ENCODE measurements at places on chromosomes 3 and 15.

- no peak for DNase-seq
These were observed 104.4 kb downstream of the FMN1 start for GRCh38 chr15:33089878-33090757.

DNA sequence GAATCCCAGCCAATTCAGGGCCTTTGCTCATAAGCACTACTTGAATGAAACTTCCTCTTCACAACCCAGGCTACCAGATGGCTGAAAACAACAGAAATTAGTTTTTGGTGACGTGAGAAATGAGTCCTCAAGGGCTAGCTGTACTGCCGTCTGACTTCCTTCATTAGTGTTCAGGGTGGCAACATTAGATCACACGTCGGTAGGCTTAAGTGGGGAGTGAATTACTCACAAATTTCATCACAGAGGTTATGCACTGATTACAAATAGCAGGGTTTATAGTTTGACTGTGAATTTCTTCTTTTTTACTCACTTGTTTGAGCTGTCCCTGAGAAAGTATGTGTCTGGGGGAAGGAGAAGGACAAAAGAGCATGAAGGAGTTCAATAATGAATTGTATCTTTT is 397.2 kb downstream of the GAP43 start:
- no peak for DNase-seq

DNA sequence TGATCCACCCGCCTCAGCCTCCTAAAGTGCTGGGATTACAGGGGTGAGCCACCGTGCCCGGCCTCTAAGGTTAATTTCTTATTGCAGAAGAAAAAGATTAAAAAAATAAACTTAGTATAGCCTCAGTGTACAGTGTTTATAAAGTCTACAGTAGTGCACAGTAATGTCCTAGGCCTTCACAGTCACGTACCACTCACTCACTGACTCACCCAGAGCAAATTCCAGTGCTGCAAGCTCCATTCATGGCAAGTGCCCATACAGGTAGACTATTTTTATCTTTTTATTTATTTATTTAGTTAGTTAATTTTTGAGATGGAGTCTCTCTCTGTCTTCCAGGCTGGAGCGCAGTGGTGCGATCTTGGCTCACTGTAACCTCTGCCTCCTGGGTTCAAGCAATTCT is 3.2 kb upstream of the FLNB start:
- DNase-seq, result no peak

DNA sequence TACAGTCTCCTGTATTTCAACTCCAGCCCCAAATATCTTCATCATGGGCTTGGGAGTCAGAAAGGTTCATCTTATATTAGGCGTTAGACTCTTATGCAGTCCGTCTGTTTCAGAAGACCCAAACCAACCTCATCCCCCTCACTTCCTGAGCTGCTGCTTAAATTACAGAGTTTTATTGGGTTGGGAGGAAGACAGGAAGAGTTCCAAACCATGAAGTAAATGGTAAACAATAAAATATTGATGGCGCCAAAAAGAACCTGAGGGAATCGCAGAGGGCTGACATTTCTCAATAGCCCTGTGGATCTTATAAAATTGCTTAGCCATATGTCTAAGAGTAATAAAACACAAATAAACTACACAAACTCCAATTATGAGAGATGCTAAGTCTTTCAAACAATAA is 116.9 kb upstream of the C3orf80 start:
- DNase-seq, result no peak

DNA sequence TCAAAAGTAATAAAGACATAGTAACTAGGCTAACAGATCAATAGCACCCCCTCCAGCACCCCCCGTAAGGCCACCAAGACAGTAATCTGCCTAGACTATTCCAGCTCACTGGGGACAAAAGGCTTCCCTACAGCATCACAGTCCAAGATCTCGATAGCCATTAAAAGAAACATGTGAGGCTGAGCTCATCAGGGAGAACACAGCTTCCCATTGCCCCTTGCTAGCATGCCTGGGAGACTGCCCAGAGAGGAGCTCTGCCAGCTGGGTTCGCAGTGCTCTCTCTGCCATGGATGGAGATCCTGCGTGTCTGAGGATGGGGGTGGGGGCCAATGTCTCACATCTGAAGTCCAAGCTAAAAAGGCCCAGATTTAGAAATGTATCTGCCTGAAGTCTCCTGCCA is 17.8 kb downstream of the LRIG1 start:
- DNase-seq, result peak; percentile 93

- no peak for DNase-seq
These were observed 189.3 kb downstream of the SV2B start for GRCh38 chr15:91289324-91289723.

- no peak for DNase-seq
These were observed 63.8 kb downstream of the GJD2 start for GRCh38 chr15:34691034-34691433.

DNA sequence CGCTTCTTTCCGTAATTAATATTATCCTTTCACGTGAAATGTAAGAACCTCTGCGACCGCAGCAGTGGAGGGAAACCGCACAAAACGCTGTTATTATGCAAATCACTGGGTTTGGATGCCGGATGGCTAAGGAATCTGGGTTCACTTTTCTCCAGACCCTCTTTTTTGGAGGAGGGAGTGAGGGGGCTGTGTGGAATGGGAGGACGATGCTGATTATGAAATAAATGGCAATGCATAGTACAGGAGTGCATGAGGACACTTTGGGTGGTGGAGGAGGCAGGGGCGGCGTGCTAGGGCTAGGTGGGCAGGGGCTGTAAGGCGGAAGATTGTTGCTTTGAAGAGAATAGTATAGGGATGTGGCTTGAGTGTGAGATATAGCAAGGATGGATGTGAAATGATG is 1.8 kb downstream of the CADM2 start:
- DNase-seq, result no peak

DNA sequence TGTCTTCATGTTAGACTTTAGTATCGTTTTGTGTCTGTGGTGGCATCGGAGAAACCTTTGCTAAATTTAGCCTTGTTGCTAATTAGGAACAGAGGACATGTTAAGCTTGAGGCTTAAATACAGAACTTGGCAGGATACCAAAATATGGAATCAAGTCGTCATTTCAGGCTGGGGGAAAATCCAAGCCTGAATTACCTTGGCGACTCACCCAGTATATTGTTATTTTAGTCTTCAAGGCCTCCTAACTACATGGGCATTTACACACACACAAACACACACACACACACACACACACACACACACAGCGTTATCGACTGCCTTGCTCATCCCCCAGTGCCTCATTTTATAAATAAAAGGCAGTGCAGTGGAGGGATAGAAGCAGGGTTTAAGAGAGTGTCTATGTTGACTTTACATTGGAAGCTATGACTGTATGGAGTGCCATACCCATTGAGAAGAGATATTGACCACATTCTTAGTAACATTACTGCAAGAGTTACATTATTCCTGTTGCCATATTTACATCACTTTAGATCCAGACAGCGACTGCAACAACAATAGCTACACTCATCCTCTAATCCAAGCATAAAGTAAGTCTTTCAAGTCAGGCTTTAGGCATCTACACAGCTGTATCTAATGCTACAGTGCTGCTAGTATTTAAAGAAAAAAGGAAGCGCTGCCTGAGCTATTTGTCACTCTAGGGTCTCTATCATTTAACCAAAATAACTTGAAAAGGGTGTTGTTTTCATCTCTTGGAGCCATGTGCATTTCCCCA is 210.8 kb upstream of the SEMA6D start:
- no peak for DNase-seq

DNA sequence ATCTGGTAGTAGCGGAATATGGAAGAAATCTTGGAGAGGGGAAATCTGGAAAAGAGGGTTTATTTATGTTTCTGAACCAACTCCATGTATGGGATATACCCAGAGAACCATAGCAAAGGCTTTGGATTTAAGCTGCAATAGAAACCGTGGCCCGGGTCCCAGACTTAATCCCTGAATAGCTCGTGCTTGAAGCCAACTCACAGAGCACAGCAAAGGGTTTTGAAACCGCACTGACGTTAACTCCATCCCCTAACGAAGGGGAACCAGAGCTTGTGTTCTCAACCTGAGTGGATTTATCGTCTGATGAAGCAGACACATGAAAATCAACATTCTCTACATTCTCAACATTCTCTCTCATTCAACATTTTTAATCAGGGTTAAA is 154.6 kb downstream of the APBA2 start:
- DNase-seq, result no peak

- no peak for DNase-seq
These were observed 33.3 kb upstream of the FGD5 start for GRCh38 chr3:14785207-14786155.

GRCh38 chr15:39511000-39511915 is 69.6 kb upstream of the THBS1 start:
- DNase-seq, result no peak

- DNase-seq, result no peak
These were observed 356.8 kb upstream of the NR2F2 start for GRCh38 chr15:95973566-95974256.

DNA sequence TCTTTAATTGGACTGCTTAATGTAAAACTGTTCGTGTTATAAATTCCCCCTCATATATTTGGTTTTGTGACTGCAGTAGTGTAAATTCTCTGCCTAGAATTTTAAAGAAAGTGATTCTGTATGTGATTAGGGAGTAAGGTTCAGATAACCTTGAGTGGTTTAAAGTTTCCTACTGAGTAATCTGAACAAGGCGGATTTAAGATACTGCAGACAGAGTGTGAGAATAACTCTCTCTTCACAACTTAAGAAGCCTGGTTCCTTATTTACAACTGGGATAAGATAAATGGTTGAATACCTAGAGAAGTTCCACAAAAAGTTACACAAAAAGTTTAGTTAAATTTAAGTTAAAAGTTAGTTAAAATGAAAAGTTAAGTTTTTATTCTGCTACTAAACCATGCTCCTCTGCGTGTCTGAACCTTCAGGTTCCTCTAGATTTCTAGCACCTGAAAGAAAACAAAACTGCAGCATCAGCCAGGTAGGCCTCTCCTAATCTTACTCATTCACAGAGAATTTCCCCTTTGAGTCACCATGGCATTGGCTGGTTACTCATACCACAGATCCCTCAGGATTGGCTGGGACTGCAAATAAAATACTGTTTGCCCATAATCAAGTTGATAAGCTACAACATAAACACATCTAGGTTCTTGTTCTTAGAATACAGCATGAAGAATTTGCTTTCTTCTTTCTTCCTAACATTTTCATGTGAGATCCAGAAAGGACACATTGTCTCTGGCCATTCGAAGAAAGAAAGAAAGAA is at the start of gene ARL14:
Gene ARL14 (plus strand): TSS at position 614 of the 757 bp plus-strand sequence. CDS start 187 bp downstream, outside the sequence.
- DNase-seq, result no peak

DNA sequence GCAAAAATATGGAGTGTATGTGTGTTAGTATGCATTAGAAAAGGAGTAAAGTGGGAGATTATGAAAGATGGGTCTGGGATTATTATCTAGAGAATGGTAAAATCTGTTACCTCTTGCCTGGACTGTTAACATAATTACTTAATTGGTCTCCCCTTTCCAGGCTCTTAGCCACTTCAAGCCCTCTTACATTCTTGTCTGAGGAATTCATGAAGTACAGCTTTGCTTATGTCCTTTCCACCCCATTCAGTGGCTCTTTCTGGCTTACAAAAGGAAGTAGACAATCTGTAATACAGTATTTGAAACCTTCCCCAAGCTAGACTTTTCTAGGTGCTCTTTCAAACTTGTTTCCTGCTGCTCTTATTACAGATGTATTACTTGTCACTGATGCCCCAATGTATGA is 129.8 kb downstream of the MBNL1 start:
- DNase-seq, result no peak

- no peak for DNase-seq
These were observed 57.3 kb downstream of the PLXNA1 start for GRCh38 chr3:127040216-127040615.

GRCh38 chr15:77104155-77104554 is 33.2 kb upstream of the TSPAN3 start:
- no peak for DNase-seq

DNA sequence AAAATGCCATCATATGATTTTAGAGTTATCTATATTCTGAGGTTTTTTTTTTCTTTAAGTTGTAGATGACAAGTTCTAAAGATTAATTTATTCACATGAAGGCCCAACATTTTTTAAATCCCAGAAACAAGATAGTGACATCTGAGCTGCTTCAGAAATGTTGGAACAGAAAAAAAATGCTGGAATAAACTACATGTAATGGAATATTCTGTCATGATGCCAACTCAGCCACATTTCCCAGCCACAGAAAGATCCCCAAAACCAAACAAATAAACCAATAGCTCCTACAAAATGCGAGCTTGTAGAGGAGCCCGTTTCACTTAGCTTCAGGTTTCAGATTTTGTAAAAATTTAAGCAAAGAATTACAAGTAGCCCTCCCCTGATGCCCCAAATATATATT is 111.0 kb upstream of the MYO5C start:
- no peak for DNase-seq

- DNase-seq, result no peak
These were observed 22.1 kb upstream of the HEG1 start for GRCh38 chr3:125077864-125078263.

GRCh38 chr15:91526424-91526823 is 327.1 kb upstream of the SLCO3A1 start:
- no peak for DNase-seq

- DNase-seq, result no peak
These were observed 217.5 kb downstream of the CHL1 start for GRCh38 chr3:414063-414462.

DNA sequence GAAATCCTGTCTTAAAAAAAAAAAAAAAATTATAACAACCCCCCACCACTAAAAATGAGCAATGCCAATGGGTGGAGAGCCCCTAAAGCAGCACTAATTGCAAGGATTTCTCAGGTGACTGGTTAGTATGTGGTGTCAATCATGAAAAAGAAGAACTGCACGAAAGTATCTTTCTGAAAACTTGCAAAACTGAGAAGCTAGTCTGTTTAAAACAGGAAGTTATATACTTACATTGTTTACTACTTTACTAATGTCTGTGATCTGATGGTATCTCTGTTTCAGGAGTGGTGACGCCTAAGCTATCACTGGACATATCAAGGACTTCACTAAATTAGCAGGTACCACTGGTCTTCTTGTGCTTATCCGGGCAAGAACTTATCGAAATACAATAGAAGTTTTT is at the start of gene CCR3:
Gene CCR3 (plus strand): TSS at position 341 of the 400 bp plus-strand sequence. CDS start 22,699 bp downstream, outside the sequence.
- no peak for DNase-seq

- no peak for DNase-seq
These were observed 323.7 kb upstream of the AGTR1 start for GRCh38 chr3:148373961-148374360.

GRCh38 chr15:69298697-69299441 is at the start of gene PAQR5:
Gene PAQR5, plus strand, starts transcription at chr15:69298912. Its CDS starts 61,169 bp downstream, at chr15:69360081.
- no peak for DNase-seq

DNA sequence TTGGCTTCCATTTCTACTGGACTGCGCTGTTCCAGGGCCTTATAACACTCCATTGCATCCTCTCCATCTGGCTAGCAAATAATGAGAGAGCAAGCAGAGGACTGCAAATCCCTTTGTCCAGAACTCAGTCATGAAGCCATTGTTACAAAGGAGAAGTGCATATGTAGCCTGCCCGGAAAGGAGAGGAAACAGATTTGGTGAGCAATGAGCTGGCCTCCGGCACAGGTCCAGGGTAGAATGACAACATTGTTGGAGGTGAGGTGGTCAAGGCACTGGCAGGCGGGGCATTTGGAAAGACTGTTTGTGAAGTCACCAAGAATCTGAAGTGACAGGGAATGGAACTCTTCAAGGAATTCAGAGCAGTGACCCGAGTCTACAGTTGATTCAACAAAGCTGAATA is 25.0 kb upstream of the ATP1B3 start:
- no peak for DNase-seq
